Common myeloid progenitor, CD34-positive (primary cell): ENCODE measurements at places on chromosomes 2 and 18.

DNA sequence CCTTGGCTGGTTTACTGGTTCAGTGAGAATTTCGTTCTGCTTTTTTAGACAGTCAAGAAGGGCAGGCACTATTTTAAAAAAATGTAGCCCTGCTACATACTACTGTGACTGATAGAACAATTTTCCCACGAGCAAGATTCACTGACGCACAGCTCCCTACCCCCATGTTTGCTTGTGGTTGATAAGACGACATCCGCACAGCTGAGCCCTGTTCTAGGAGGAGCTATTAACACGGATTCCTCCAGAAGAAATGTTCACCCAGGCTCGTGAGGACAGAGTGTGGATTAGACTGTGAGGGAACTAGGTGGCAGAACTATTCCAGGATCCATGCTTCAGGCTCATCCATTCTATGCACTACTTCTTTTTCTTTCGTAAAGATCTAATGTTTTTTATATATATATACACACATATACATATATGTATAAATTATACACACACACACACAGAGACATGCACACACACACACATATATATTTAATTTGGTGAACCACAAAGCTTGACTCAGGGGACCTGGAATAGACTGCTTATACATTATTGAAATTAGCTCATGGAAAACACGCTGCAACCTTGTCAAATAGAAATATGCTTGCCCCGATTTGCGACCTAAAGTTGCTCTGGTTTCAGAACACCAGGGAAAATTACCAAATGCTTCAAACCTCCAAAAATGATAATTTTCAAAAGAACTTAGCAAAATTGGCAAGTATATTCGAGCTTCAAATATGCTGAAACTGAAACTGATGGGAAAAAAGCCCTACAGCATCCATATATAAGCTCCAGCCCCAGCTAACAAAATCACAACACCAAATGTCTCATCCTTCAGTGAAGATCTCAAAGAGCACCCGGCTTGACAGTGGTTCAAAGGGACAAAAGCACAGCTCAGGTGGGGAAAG is 370.4 kb downstream of the SOCS6 start:
- DNase-seq, result peak; percentile 92

- no peak for DNase-seq
These were observed 308.2 kb downstream of the DCC start for GRCh38 chr18:52648201-52648600.

GRCh38 chr2:84029903-84030575 is 429.0 kb downstream of the SUCLG1 start:
- no peak for DNase-seq

DNA sequence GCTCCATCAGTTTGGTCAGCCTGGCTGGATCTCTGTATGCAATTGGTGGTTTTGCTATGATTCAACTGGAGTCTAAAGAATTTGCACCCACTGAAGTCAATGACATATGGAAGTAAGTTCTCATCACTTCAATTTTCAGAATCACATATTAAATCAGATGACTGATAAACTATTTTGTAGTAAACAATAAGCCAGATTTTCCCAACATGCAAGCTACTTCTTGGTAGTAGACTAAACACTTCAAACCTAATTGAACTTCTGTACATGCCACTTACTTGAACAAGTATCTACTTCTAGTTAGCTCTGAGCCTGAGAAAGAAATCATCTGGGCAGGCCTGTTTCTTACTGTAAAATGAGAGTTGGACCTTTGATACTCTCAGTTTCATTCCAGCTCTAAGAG is 11.4 kb downstream of the KLHL41 start:
- DNase-seq, result no peak

DNA sequence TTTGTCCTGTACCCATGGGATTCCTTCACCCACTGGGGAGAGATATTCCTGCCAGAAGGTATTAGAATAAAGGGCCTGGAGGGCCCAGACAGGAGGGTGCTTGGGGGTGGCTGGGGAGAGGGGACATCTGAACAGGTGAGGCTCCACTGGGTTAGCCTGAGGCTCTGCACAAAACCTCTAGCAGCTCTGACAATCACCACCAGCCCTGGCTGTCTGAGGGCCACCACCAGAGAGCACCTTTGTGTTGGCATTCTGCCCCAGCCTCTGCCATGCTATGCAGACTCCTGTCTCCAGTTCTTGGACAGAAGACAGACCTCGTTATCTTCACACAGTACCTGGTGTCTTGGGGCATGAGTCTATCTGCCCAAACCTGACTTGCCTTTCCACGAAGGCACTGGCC is 25.3 kb downstream of the SLC16A14 start:
- no peak for DNase-seq

GRCh38 chr2:225466891-225467604 is 67.5 kb downstream of the NYAP2 start:
- DNase-seq, result no peak

- peak; percentile 86 for DNase-seq
These were observed 4.0 kb downstream of the LPIN1 start for GRCh38 chr2:11750422-11750821.

DNA sequence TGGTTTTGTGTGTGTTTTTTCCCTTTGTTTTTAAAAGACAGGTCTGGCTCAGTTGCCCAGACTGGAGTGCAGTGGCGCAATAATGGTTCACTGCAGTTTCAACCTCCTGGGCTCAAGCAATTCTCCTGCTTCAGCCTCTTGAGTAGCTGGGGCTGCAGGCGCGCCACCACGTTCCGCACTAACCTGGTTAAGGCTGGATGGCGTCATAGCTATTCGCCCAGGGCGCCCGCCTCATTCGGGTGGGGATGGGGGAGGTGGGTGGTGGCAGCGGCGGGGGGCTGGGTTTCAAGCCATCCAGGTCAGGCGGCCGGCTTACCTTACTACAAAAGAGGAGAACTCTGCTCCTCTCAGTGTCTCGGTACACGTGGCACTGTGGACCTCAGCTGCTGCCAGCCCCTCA is 42.8 kb downstream of the EEF1B2 start:
- no peak for DNase-seq
